ENCODE measurements at places on chromosomes 4 and X.

DNA sequence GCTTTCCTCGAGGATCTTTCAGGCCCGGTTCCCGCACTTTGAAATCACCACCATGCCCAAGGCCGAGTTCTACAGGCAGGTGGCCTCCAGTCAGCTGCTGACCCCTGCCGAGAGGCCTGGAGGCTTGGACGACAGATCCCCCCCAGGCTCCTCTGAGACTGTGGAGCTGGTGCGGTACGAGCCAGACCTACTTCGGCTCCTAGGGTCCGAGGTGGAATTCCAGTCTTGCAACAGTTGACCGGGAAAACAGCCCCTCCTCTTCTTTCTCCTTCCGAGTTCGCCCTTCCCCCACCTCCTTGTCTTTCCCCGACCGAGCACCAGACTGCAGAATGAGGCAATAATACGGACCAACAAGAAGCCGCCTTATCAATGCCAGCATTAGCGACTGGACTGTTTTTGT lies 54.4 kb downstream of the ELF4 start:
- no peak for DNase-seq

DNA sequence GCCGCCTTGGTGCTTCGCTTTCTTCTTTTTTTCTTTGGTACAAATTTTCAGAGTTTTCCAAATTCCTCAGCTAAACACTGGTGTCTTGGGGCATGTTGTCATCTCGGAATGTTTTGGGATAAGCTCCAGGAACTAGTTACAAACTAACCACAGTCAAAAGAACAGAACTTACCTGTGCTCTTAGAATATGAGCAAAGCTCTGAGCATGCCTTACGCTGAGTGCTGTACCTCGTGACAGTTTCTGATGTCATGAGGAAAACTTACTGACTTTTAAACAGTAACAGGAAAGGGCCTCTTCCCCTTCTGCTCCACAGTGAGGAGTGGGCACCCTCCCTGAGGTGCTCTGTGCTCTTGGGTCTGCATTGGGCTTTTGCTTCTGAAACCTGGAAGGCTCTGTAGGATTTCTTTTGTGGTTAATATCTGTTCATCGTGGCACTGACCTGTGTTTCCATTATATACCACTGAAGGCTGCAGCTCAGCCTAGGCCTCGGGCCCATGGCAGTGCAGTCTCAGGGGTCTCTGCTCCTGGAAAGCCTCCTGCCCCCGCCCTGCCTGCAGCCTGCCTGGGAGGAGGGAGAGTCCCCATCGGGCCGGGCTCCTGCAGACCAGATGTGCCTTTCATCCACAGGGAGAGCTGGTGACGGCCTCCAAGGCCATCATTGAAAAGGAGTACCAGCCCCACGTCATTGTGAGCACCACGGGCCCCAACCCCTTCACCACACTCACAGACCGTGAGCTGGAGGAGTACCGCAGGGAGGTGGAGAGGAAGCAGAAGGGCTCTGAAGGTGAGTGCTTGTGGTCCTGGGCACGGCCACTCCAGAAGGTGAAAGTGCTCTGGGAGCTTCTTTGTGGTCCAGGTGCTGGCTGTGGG lies 48.7 kb downstream of the NOP14 start:
- DNase-seq: no peak

DNA sequence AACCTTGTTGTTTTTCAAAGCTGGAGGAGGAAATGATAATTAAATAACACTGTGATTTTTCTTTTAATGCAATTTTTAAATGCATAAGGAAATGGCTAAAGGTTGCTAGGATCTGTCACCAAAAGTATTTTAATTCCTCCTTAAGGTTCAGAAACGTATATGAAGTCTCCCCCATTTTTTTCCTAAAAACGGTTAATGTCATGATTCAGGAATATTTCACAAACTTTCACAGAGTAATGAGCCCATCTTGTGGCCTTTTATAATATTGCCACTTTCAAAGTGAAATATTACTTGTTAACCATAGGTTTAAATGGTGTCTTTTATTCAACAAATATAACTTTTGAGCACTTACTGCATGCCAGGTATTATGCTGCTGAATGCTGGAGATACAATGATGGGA lies 99.5 kb upstream of the USP38 start:
- no peak for DNase-seq

DNA sequence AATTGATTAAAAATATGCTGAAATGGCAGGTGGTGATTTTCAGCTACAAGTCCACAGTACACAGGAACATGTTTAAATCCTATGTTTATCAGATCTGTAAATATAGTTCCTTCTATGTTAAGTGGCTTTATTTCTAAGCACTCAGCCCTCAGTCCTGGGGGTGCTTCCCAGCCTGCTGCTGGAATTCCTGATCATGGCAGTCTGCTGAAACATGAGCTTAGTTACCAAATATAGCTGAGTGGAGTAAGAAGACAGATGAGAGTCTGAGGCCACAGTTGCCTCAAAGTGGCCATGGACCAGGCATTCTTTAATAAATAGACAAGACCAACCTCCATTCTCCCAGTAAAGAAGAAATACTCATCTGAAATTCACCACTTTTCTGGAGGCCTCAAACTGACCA lies 17.1 kb upstream of the DDX60 start:
- no peak for DNase-seq
